Muscle of leg (tissue), 16 donors: ENCODE measurements at places on chromosomes 7 and 10. TPM values are rescaled to one million over a fixed set of nuclear protein-coding genes. Genes with fewer than 3 reads are reported as not detected.

- DNase-seq: peak; percentile 58
- no peak overlapping the region for H3K27ac ChIP-seq
- no peak overlapping the region for H3K4me3 ChIP-seq
- peaks cover 13% of the 10 kb centered on the region for H3K4me1 ChIP-seq
- peaks cover 4% of the 10 kb centered on the region for H3K27me3 ChIP-seq
- H3K36me3 ChIP-seq: no peaks in the 10 kb centered on the region
These were observed 81.5 kb downstream of the LYZL1 start for GRCh38 chr10:29370097-29371092.

- H3K27me3 ChIP-seq: peaks cover 8% of the 10 kb centered on the region
- H3K4me3 ChIP-seq: no peak overlapping the region
- no peaks in the 10 kb centered on the region for H3K4me1 ChIP-seq
- no peak overlapping the region for H3K27ac ChIP-seq
- no peak for DNase-seq
These were observed 57.6 kb upstream of the LMTK2 start for GRCh38 chr7:98049034-98049433.

DNA sequence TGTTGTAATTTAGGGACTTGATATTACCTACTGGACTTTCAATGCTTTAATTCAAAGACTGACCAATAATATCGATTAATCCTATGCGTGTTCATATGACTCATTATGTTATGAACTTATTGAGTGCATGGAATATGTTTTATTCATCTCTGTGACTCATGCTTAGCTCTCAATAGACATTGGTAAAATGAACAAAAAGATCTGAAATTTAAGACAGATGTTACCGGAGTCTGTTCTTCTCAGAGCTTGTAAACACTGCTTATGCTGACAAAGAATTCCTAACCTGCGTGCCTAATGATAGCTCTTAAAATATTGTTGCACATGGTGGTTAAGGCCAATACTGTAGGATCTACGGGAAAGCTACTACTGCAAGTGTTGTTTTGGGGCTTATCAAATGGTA lies 131.5 kb upstream of the ACBD5 start:
- DNase-seq: no peak
- H3K4me3 ChIP-seq: no peak overlapping the region
- no peak overlapping the region for H3K27ac ChIP-seq
- H3K27me3 ChIP-seq: no peaks in the 10 kb centered on the region
- no peaks in the 10 kb centered on the region for H3K4me1 ChIP-seq

DNA sequence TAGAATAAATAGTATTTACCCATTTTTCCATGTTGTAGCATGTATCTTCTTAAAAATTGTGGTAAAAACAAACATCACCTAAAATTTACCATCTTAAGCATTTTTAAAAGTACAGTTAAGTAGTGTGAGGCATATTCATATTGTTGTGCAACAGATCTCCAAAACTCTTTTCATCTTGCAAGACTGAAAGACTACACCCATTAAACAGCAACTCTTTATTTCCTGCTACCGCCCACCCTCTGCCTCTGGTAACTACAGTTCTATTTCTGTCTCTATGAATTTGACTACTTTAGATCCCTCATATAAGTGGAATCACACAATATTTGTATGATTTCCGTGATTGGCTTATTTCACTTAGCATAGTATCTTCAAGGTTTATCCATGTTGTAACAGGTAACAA lies 40.0 kb upstream of the AGBL3 start:
- DNase-seq: no peak
- H3K4me1 ChIP-seq: no peaks in the 10 kb centered on the region
- peaks cover 46% of the 10 kb centered on the region for H3K36me3 ChIP-seq

GRCh38 chr7:158729646-158730382 lies 25.2 kb upstream of the NCAPG2 start:
- no peak overlapping the region for H3K27ac ChIP-seq
- no peak overlapping the region for H3K4me3 ChIP-seq
- peaks cover 6% of the 10 kb centered on the region for H3K4me1 ChIP-seq
- H3K27me3 ChIP-seq: no peaks in the 10 kb centered on the region

- no peak overlapping the region for H3K27ac ChIP-seq
- no peaks in the 10 kb centered on the region for H3K4me1 ChIP-seq
- peaks cover 2% of the 10 kb centered on the region for H3K27me3 ChIP-seq
These were observed 89.3 kb upstream of the RET start for GRCh38 chr10:42987575-42987974.

GRCh38 chr10:17504547-17505245 lies 50.3 kb upstream of the ST8SIA6 start:
- no peak overlapping the region for H3K4me3 ChIP-seq
- no peak overlapping the region for H3K27ac ChIP-seq
- no peak for DNase-seq

The CLRN3 gene
- 0.09 TPM for total RNA-seq

The SFRP5 gene
- 0.75 TPM for total RNA-seq

The HYCC1 gene
- 26.2 TPM for total RNA-seq

The MYO3A gene
- 0.84 TPM for total RNA-seq

The GAD2 gene
- total RNA-seq: 0.09 TPM

The GBX1 gene
- total RNA-seq: 0.44 TPM
